Placental epithelial cell (primary cell): ENCODE measurements at places on chromosomes 4 and X. TPM values are rescaled to one million over a fixed set of nuclear protein-coding genes. Genes with fewer than 3 reads are reported as not detected.

Gene PCSK1N
- total RNA-seq = 13.1 and 27.1 TPM in 2 replicates

Gene H2BW2
- total RNA-seq = not detected in 2 replicates

Gene PABPC1L2B
- not detected in 2 replicates for total RNA-seq

Gene GYPE
- total RNA-seq = 0.39 TPM in 1 of 2 replicates, not detected in the other

Gene ZFP92
- not detected in 2 replicates for total RNA-seq

Gene EGFL6
- total RNA-seq = under 0.01 TPM in 1 of 2 replicates, not detected in the other

Gene FAM47A
- not detected in 2 replicates for total RNA-seq

Gene ADH4
- total RNA-seq = not detected in 2 replicates

Gene RBM41
- 14.5 and 16.3 TPM in 2 replicates for total RNA-seq

Gene NSUN7
- total RNA-seq = 0.65 and 2.0 TPM in 2 replicates

Gene CABS1
- total RNA-seq = not detected in 2 replicates

Gene TEX13D
- not detected in 2 replicates for total RNA-seq

Gene ADAMTS3
- 0.39 and 0.54 TPM in 2 replicates for total RNA-seq

Gene KLF8
- total RNA-seq = 22.0 and 42.3 TPM in 2 replicates
